WTC11 (cell line): ENCODE measurements at places on chromosomes 4 and X.

DNA sequence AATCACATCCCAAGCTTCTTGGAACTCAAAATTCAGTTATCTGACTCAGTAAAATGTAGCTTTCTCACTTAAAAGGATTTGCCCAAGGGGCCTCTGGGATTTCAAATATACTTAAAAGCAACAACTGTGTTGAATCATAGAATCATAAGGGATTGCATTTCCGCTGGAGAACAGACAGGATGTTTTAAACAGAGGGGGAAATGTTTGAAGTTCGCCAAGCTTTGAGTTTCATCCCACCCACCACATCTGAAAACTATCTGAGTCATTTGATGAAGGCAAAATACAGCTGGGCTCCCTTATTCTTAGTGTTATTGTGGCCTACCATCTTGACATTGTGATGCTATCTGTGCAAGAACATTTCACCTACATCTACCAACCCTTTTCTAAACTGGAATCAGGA is 73.5 kb downstream of the PPP1R2C start:
- no peak for DNase-seq

GRCh38 chrX:10486373-10486772 is 134.0 kb downstream of the MID1 start:
- DNase-seq = no peak

DNA sequence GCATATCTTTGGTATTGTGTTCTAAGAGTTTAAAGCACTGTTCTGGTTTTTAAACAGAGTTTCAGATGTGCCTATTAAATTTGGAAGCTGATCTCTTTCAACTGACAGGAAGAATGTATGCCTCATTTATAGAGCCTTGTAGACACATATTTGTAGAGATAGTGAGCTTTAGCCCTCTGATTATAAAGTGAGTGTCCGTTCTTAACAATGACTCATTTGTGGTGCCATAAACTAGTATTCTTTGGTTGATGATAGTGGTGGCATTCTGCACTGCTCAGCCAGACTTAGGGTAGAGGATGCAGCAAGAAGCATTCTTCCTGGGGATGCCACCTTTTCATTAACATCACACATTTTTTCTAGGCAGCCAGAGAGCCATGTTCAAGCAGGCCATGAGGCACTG is 121.7 kb downstream of the TLL1 start:
- no peak for DNase-seq

DNA sequence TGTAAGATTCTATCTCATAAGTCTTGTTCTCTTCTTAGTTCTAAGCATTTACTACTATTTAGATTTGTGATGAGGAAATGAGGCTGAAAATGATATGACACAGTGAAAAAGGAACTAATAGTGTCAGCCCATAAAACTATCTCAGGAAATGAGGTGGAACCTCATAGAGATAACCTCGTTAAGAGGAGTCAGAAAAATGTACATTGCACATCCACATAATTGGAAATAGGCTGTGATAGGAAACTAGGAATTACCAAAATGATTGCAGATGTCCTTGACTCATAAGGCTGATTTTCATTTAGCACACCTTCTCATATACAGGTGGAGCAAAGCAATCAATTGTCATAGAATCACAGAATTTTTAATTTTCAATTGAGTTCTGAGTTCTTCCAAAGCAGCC is 26.8 kb downstream of the ANXA10 start:
- DNase-seq = no peak

GRCh38 chrX:22686138-22686541 is 313.6 kb upstream of the DDX53 start:
- DNase-seq = peak; percentile 9
